Iris pigment epithelial cell (primary cell): ENCODE measurements at places on chromosomes 5 and 9.

DNA sequence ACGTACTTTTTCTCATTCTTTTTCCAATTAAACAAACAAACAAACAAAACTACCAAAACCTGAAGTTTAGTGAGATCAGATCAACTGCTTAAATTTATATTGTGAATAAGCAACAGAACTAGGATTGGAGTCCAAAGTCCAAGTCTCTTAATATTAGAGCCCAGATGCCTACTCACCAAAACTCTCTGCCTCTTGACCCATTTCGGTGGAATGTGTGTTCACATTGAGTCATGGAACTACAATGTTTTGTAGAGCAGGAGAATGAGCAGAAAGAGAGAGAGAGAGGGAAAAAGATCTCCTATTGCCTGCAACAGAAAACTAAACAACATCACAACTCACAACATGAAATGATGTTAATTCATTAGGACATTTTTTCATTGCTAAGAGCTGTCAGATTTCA, 751.1 kb downstream of the TLR4 start:
- no peak for DNase-seq

- no peak for DNase-seq
Observed at GRCh38 chr9:111058166-111058565, 19.9 kb upstream of the LPAR1 start.

GRCh38 chr9:35205340-35205739, 43.5 kb downstream of the UNC13B start:
- DNase-seq = no peak

- no peak for DNase-seq
Observed at GRCh38 chr5:64682608-64683007, 7.7 kb upstream of the SHISAL2B start.

- no peak for DNase-seq
Observed at GRCh38 chr9:100131216-100131615, 32.2 kb downstream of the INVS start.

DNA sequence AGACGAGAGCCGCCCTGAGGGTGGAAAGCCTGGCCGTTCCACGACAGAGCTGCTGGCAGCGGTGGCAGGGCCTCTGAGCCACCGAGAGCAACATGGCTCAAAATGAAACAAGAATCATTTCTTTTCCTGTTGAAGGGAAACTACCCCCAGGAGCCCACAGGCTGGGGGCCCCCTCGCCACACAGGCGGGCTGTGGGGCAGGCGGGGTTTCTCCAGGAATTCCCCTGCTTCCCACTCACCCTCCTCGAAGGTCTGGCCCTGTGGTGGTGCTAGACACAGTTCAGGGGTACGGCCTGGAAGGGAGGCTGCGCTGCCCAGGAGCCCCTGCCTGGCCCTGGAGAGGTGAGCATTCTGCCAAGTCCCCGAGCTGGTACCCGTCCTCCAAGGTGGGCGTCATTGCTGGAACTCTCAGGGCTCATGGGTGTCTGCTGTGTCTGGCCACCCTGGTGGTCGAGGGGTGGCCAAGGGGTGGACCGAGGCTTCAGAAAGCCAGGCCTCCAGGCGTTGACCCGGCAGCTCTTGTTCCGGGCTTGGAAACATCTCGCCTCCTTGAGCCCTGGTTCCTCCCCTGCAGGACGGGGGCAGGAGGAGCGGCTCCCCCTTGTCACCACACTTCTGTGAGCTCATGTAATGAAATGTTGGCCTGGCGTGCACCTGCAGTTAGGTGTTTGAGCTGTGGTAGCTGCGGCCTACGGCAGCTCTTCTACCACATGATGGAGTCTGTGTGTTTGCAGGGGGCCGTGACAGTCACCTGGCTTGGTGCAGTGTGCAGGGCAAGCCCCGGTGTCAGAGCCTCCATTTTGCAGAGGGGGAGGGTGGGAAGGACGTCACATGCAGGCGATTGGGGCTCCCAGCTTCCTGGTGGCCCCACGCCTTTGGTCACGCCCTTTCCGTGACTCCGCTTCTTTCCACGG, 65.3 kb downstream of the RXRA start:
- DNase-seq = no peak

GRCh38 chr5:146892231-146892630, 13.7 kb upstream of the PPP2R2B start:
- no peak for DNase-seq

DNA sequence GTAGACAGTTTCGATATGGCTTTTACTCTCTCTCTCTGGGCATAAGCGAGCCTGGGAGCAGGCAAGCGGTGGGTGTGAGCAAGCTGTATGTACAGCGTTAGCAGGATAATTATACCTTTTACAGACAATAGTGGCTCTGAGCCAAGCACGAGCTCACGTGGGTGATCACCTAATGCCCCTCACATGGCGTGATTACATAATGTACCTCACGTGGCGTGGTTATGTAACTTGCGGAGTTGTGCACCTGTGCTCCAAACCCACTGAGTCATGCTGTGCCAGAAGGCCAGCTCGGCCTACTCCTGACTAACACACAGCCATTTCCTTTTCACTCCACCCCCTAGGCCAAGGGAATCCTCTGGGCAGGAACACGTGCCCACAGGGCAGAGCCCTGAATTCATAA, 797.2 kb downstream of the EFNA5 start:
- no peak for DNase-seq

- DNase-seq = peak; percentile 1
Observed at GRCh38 chr5:13659391-13659790, 285.1 kb downstream of the DNAH5 start.

DNA sequence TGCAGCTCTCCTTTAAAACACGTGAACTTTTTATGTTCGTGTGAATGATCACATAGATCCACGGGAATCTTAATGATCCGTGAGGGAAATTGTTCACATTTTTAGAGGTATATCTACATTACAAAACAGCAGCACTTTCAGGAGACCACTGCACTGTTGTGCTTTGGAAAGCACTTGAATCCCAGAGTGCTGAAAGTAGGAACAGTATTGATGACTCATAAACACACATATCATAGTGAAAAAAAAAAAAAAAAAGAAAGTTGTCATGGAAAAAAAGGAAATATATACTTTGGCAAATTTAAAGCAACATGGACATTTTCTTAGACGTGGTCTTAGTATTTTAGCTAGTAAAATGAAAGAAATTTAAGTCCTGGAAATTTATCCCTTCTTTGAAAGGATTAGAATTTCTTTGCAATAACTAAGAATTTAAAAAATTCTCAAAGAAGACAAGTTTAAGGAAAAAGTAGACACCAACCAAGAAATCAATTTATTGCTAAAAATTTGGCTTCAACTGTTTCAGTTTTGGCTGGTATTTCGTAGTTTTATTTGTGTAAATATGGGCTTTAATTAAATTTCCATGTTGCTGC, 55.4 kb downstream of the ADGRV1 start:
- DNase-seq = no peak

GRCh38 chr5:127337876-127338275, 47.3 kb downstream of the MEGF10 start:
- no peak for DNase-seq

DNA sequence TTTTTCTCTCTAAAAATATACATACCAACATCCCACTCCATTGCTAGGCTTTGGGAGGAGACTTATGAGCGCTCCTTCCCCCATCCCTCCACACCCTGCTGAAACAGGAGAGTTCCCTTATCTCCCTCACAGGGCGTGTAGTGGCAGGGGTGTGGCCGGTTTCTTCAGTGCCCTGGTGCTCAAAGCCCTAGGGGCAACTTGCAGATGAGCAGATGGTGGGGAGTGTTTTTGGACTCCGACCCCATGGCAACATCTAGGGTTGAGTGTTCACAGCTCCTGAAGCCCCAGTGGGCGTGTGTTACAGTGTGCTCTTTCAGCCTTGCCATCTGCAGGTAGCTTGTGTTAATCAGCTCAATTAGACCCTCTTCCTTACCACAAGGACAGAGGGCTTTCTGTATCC, 409.5 kb downstream of the MAT2B start:
- no peak for DNase-seq

DNA sequence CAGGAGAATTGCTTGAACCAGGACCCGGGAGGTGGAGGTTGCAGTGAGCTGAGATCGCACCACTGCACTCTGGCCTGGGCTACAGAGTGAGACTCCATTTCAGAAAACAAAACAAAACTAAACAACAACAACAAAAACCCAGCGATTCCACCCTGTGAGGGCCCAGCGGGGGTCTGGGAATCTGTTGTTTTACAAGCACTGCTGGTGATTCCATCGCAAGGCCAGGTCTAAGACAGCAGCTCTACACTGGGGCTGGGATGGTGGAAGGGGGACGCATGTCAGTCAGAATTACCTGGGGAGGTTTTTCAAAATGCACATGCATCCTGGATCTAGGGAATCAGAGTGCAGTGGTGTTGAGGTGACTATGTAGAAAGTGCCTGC, 90.9 kb downstream of the ANKRD55 start:
- DNase-seq = no peak

- no peak for DNase-seq
Observed at GRCh38 chr5:147193123-147193522, 41.7 kb upstream of the STK32A start.

GRCh38 chr5:91048073-91048472, 335.0 kb downstream of the ARRDC3 start:
- DNase-seq = peak; percentile 25

GRCh38 chr9:88641456-88642240, 106.7 kb downstream of the NXNL2 start:
- DNase-seq = peak; percentile 11
